ENCODE measurements at places on chromosomes 5 and 9. TPM values are rescaled to one million over a fixed set of nuclear protein-coding genes. Genes with fewer than 3 reads are reported as not detected.

The TRIM36 gene
- not detected for total RNA-seq

DNA sequence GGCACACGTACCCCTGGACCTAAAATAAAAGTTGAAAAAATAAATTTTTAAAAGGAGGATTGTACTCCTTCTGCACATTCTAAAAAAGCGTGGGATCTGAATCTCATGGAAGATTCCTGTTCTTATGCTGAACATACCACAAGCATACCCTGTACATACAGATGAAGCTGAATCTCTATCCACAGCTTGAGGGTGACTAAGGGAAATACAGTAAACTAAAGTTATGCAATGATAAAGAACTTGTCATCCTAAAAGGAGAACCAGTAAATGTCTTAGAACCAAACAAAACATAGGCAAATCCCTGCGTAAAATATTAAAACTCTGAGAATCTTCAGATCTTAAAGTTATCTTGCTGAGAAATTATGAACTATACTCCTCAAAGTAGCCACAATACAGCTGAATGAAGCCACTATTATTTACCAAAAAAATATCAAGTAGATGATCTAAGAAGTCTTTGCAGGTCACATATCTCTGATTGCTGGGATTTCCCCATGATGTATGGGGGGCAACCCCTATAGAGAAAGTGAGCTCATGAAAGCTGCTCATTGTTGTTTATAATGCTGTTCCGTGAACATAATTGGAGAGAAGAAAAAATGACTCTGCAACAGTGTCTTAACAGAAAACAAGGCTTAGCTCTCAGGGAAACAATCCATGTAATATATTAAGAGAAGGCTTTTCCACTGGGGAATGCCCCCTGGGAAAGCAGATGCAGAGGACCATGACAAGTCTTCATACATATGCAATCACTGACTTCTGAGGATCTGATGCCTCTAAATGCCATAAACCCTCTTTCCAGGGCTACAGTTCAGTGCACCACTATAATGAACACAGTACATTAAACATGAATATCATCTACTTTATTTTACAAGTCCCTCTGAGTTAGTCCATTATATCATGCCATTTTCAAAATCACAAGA lies 210.1 kb downstream of the EPB41L4A start:
- no peak for DNase-seq

The TMEM171 gene
- 0.36 TPM for total RNA-seq

DNA sequence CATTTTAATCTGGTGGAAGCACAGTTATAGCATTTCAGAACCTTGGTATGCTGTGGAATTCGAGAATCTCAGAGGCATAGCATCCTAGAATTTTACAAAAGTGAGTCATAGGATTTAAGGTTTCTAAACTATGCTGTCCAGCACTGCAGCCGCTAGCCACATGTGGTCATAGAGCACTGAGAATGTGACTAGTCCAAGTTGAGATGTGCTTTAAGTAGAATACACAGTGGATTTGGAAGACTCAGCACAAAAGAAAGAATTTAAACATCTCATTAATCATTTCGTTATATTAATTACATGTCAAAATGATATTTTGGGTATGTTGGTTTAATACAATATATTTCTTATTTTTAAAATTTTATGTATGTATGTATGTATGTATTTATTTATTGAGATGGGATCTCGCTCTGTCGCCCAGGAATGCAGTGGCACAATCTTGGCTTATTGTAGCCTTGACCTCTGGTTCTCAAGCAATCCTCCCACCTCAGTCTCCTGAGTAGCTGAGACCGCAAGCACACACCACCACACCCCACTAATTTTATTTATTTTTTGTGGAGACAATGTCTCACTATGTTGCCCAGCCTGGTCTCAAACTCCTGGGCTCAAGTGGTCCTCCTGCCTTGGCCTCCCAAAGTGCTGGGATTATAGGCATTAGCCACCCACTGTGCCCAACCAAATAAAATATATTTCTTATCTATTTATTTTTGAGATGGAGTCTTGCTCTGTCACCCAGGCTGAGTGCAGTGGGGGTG lies 20.4 kb upstream of the RPS14 start:
- DNase-seq, result no peak

GRCh38 chr5:138967791-138968448 lies 92.8 kb upstream of the LRRTM2 start:
- no peak for DNase-seq
